ENCODE measurements at places on chromosomes 6 and 20. TPM values are rescaled to one million over a fixed set of nuclear protein-coding genes. Genes with fewer than 3 reads are reported as not detected.

The RWDD2A gene
- total RNA-seq, result 5.1 TPM

The C6orf52 gene
- not detected for total RNA-seq

The ABHD16B gene
- total RNA-seq, result not detected

The NR2E1 gene
- total RNA-seq, result not detected

The EYA4 gene
- 1.5 TPM for total RNA-seq

The KIAA1755 gene
- 3.6 TPM for total RNA-seq

The PRKN gene
- 11.7 TPM for total RNA-seq

The TRIM38 gene
- total RNA-seq, result 11.5 TPM

The TRIM40 gene
- total RNA-seq, result not detected

The PGC gene
- total RNA-seq, result not detected

The MAFB gene
- total RNA-seq, result 98.5 TPM

The ATG5 gene
- total RNA-seq, result 43.3 TPM

The KCNK5 gene
- 1.1 TPM for total RNA-seq

The TBC1D32 gene
- 4.4 TPM for total RNA-seq

The TTK gene
- 2.7 TPM for total RNA-seq

The PBOV1 gene
- total RNA-seq, result not detected

The RAB23 gene
- total RNA-seq, result 24.6 TPM

The SYCP2 gene
- total RNA-seq, result 3.1 TPM

The TSBP1 gene
- total RNA-seq, result not detected

The EDN3 gene
- not detected for total RNA-seq

The WFDC10A gene
- total RNA-seq, result not detected

The SMIM26 gene
- total RNA-seq, result 115 TPM

The GTSF1L gene
- total RNA-seq, result not detected

The DDX39B gene
- total RNA-seq, result 255 TPM

The SLC17A2 gene
- not detected for total RNA-seq

The PI3 gene
- not detected for total RNA-seq

The ZNF391 gene
- 1.3 TPM for total RNA-seq

The CYP24A1 gene
- total RNA-seq, result not detected

The GRM4 gene
- total RNA-seq, result not detected

The FAM50B gene
- 4.7 TPM for total RNA-seq

The VSTM2L gene
- total RNA-seq, result not detected

The TRIM15 gene
- total RNA-seq, result not detected

The PRL gene
- total RNA-seq, result not detected

The TCF15 gene
- 1.5 TPM for total RNA-seq

The BCL2L1 gene
- 112 TPM for total RNA-seq

The FAM209B gene
- not detected for total RNA-seq

The NEDD9 gene
- 51.7 TPM for total RNA-seq

The B3GALT4 gene
- 20.7 TPM for total RNA-seq

The PAQR8 gene
- total RNA-seq, result 2.8 TPM

The TOX2 gene
- 8.1 TPM for total RNA-seq

The FBXO30 gene
- total RNA-seq, result 7.5 TPM

The ELOVL2 gene
- 0.19 TPM for total RNA-seq

The PPIL1 gene
- 4.6 TPM for total RNA-seq

The EEF1A1 gene
- 11,568 TPM for total RNA-seq

The NTSR1 gene
- not detected for total RNA-seq

The SIGLEC1 gene
- total RNA-seq, result 33.2 TPM

The MOCS3 gene
- 4.2 TPM for total RNA-seq

The SHLD1 gene
- 1.3 TPM for total RNA-seq

The USP49 gene
- 4.1 TPM for total RNA-seq

The NNAT gene
- 44.3 TPM for total RNA-seq

The EFCAB8 gene
- not detected for total RNA-seq

The ARMH2 gene
- not detected for total RNA-seq

All from subcutaneous adipose tissue (tissue), 4 donors.